ACHN (cell line): ENCODE measurements at places on chromosomes 4 and X.

GRCh38 chrX:103187953-103188475, 26.9 kb upstream of the BEX4 start:
- DNase-seq = no peak

GRCh38 chr4:84804136-84804535, 162.4 kb downstream of the WDFY3 start:
- no peak for DNase-seq

DNA sequence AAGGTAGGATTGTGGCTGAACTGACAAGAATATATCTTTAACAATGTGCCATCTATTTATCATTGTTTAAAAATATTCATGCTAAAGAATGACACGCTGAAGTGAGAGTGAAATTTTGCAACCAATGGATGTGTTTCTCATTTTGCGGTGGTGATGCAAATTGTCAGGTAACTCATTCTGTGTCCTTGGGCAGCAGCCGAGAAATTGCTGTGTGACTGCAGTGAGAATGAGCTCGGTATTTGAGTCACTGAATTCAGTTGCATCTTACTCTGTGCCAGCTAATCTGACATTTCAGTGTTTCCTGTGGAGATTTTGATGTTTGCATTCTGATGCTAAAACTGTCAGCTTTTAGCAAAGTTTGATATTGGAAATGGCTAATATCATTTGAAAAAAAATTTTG, 28.1 kb downstream of the MCUB start:
- no peak for DNase-seq

DNA sequence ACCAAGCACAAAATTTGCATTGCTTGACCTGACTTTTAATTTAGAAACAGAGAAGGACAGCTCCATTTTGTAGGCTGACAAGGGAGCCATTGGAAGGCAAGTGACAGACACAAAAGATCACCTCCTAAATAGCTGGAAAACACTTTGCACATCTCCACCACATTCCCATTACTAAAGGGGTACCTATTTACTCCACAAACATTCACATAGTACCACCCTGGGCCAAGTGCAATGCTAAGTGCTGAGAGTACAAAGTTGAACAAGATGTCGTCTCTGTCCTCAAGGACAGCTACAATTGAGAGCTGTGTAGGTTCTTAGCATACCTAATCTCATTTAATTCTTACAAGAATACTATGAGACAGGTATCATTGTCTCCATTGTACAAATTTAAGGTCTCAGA, 152.8 kb upstream of the GPC4 start:
- no peak for DNase-seq

DNA sequence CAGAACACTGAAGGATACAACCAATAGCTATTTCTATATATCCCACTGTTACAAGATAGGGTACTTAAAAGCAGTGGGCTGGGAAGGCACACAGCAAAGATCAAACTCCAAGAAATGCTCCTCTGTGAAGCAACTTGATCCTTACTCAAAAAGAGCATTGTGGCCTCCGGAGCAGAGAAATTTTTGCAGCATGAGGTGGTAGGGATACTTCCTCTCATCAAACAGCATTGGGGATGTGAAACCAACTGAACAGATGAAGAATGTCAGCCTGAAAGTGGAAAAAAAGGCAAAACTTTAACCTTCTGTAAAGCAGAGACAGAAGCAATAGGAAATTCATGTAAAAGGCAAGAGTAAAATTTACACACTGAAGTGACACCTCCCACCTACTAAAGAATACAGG, 92.2 kb downstream of the HUWE1 start:
- DNase-seq = no peak

DNA sequence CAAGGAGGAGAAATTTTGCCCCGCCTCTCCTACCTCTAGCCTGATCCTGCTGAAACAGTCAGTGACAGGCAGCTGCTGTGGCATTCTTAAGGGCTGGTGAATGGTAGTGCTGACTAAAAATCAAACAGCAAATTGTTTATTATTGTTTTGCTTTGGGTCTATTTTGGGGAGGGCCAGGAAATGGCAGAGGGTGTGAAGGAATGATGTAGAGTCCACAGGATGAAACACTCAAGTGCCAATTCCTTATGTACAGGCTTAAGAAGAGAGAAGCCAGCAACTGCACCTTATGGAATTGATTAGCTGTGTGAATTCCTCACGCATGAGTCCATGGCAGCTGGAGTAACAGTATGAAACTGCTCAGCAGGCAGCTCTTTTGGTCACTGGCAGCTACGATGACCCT, 39.7 kb downstream of the VEGFC start:
- DNase-seq = peak; percentile 53

DNA sequence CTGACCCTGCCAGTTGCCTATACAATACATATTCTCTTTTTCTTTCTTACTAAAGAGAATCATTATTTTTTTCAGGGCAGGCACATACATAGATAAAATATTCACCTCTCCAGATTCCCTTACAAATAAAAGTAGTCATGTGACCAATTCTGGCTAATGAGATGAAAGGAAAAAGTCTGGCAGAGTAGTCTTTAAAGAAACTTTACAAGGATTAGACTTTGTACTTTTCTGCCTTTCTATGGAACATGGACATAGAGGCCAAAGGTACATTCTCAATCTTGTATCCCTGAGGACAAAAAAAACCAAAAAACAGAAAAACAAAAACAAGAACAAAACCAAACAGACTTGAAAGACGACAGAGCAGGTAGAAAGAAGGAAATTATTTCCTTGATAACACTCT, 75.6 kb downstream of the DCK start:
- DNase-seq = no peak

DNA sequence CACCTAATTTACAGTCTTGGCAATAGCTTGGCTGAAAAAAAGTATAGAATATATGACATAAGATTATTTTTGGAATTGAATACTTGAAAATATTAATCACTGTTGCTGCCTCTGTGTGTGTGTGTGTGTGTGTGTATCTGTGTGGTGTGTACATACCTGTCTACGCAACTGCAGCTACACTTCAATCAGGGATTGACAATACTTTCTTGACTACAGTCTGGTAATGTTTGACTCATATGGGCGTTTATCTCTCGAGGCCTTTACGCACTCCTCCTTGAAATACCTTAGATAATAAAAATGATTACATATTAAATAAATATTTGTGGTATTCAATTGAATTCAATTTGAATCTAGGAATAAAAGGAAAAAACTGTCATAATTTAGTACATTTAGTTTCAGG, 565.2 kb downstream of the PCDH18 start:
- no peak for DNase-seq

- DNase-seq = no peak
Observed at GRCh38 chr4:150436598-150437370, 145.2 kb upstream of the MAB21L2 start.

DNA sequence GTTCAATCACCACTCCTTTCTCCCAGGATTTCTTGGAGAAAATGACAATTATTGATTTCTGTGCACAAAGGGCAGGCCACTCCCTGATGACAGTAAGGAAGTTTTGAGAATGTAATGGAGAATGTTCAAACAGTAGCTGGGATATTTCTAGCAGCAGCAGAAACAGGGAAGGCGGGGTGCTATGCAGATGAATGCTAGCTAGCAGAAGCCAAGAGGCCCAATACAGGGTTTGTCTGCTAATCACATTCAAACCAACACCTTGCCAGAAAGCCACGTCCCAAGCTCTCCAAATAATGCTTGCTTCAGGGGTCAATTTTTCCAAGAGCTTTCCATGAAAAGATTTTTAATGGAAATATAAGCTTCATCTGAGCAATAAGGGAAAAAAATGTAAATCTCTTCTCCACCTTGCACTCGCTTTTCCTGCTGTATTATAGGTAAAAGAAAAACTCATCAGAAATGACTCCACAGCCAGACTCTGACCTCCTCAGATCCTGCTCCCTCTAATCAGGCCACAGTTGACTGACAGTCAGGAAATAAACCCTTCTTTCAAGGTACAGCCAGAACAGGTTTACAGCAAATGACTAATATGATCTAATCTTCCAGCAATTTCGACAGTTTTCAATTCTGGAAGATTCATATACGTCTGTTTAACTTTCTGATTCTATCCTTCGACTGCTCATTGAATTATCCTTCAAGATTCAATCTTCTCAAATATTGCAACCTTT, 84.7 kb upstream of the PCDH19 start:
- DNase-seq = no peak

- no peak for DNase-seq
Observed at GRCh38 chr4:56786955-56787354, 34.5 kb downstream of the SPINK2 start.

DNA sequence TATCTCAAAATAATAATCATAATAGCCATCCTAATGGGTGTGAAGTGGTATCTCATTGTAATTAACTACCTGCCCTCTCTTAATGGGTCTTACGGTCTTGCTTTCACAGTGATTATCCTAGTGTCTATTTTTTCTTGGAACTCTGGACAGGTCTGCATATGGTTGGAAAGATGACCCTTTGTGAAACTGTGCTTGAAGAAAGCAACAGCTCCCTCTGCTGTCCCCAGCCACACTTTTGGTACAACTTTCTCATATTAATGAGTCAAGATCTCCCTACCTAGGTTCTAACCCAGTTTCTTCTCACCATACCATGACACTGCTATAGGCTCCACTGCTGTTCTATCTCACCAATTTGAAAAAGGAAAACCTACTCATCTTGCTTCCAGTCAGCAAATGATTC, 2.4 kb downstream of the TFDP3 start:
- peak; percentile 11 for DNase-seq

GRCh38 chr4:20487852-20488251, 212.4 kb upstream of the PACRGL start:
- no peak for DNase-seq

DNA sequence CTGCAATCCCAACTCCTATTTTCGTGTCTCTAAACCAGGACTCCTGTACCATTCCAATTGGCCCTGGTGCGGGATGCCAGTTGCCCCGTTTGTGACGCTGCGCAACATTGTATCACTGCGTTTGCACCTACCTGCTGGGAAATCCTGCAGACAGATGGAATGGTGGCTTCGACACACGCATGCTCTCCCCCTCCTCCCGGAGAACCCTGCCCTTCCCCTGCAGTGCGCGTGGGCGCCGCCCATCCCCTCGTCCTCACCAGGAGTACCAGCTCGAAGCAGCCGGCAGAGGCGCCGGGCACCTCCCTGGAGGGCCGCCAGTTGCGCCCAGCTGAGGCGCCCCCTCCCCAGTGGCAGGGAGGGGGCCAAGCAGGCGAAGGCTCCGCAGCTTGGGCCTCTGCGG, 1.4 kb downstream of the DGKK start:
- DNase-seq = no peak

DNA sequence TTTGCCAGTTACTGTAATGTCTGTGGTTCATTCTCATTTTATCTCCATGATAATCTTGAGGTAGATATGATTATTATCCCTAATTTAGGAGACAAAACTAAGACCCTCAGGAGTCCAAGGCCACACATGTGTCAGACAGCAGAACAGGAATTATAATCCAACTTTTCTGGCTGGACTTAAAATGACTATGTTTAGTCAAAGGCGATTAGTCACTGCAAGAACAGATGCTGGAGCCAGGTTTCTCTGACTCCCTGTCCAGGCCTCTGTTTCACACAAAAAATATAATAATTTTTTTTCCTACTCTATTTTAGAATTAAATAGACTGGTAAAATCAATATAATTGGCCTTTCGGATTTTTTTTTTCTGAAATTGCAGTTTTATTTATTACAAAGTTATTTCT, 56.7 kb upstream of the TMEM131L start:
- no peak for DNase-seq

GRCh38 chrX:153732401-153732800, 7.7 kb downstream of the ABCD1 start:
- no peak for DNase-seq

DNA sequence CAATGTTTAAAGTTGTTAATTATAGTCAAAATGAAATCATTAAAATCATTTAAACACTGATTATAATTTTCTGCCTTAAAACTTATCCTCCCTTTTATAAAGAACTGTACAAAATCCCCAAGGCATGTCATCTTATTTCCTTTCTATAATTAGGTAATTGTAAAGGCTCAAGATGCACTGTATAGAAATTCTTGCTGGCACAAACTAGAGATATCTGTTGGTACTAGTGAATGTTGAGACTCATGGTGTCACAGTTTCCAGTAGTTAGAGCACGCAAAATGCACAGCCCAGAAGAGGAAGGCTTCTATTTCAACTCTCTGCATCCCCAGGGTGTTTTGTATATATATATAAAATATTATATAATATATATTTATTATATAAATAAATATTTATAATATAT, 22.7 kb upstream of the PLA2G12A start:
- DNase-seq = no peak

DNA sequence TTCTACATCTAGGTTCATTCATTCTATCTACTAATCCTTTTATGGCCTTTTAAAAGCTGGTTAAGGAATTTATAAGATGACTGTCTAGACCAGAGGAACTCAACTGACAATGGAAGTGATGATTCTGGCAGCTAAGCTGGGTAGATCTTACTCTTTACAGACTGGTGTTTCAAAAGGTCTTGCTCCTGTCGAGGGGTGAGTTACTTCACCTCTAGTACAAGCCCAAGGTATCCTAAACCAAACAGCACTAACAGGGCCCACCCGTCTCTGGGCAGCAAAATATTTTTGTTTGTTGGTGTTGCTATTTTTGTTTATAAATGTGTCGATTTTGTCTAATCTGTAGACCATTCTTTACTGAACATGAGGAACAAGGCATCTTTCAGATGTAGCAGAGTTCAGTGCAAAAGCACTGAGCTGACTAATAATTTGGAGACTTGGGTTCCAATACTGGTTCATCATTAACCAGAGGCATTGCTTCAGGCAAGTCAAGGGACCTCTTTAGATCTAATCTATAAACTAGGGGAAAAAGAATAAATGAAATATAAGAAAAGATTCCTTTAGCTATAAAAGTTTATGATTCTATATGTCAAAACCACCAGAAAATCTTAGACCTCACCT, 90.3 kb upstream of the FRG1 start:
- DNase-seq = no peak

- DNase-seq = peak; percentile 35
Observed at GRCh38 chrX:107659768-107660167, 31.5 kb downstream of the PRPS1 start.

GRCh38 chr4:137509855-137510282, 22.4 kb downstream of the PCDH18 start:
- no peak for DNase-seq

DNA sequence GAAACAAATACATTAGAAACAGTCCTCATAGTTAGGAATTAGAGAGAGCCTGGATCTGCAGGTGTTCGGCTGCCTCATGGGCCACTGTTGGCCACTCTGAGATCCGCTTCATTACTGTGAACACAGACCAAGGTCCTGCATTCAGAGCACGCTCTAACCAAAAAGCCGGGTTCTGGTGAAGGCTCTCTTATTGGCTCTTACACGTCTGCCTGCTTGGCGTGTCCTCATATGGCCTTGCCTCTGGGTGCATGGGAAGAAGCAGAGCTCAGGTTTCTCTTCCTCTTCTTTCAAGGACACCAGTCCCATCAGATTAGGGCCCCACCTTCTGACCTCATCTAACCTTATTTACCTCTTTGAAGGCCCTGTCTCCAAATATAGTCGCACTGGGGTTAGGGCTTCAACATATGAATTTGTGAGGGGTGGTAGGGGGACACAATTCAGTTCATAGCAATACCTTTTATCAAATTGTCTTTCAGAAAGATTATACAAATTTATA, 37.1 kb upstream of the ELF2 start:
- no peak for DNase-seq

- DNase-seq = no peak
Observed at GRCh38 chrX:130789793-130790192, 113.2 kb downstream of the ENOX2 start.

- no peak for DNase-seq
Observed at GRCh38 chrX:81316163-81316562, 114.3 kb downstream of the SH3BGRL start.
